ENCODE measurements at places on chromosomes 1 and 21.

GRCh38 chr1:109877317-109877771 lies 33.3 kb upstream of the CSF1 start:
- no peak for DNase-seq

DNA sequence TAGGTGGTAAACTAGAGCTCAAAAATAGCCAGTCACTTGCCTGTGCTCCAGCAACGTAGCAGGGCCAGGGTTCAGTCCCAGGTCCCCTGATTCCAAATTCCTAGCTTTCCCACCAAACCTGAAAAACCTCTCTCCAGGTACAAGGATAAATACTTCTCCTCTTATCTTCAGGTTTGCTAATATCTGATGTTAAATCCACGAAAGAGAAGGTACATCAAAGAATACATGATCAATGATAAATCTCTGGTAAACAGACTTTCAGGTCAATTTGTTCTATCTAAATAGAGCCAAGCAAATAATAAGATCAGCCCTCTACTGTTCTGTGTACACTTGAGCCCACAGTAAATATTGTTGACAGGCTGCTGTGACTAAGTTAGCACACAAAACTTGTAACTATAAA lies 52.1 kb upstream of the AKT3 start:
- DNase-seq = no peak

DNA sequence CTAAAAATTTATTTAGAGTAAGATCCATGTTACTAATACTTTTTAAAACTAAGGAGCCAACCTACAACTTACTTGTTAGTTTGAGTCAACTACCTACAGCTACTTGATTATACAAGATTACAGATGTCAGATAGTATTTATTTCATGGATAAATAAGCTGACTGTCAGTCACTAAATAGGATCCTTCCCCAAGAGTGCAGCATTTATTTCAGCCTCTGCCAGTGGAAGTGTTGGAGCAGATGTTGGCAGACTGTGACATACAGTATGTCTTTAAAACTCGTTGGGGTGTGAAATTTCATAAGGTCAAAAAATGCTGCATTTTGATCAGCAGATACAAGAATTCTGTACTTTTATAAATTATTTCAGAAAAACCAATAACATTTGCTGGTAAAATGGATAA lies 156.2 kb downstream of the AKT3 start:
- no peak for DNase-seq

DNA sequence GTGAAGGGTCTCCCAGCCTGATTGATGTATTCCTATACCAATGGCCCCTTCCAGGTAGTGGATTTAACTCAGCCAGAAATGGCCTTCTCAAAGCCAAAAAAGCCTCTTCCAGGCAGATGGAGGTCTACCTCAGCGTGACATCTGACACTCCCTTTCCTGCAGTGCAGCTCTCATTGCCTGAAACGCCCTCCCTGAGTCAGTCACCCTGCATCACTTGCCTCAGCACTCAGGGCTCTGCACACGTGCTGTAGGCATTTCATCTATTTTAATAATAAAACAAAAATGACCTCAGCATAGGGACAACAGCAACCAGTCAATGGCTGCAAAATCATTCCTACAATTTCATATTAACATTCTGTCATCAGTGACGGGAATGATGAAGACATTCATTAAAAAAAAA lies 64.4 kb upstream of the GJA5 start:
- DNase-seq = no peak

DNA sequence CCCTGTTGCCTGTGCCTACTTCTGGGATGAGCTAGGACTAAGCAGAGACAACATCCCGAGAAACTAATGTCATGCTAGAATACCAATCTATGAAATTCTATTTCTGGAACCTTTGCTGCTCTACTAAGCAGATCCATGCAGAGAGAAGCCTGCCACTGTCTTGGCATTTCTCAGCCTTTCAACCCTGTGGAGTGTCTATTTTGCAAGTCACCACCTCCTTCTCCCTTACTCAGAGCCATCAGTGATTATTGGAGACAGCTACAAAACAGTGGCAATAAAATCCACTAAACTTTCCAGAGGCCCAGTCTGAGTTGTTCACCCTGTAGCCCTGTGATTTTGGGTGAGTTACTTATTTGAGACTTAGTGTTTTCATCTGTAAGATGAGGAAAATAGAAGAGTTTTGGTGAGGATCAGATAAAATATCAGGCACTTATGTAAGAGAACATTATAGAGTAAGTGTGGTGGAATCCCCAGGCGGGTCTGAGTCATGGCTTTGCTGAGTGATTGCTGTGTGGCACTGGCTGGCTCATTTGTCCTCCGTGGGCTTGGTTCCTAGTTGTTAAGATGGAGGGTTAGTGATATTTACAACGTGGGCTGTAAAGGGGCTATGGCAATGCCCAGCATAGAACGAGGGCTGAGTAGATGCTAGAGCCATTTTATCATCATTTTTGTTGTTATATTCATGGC lies 61.1 kb downstream of the FMN2 start:
- DNase-seq = no peak
